ENCODE measurements at places on chromosomes 3 and 15.

DNA sequence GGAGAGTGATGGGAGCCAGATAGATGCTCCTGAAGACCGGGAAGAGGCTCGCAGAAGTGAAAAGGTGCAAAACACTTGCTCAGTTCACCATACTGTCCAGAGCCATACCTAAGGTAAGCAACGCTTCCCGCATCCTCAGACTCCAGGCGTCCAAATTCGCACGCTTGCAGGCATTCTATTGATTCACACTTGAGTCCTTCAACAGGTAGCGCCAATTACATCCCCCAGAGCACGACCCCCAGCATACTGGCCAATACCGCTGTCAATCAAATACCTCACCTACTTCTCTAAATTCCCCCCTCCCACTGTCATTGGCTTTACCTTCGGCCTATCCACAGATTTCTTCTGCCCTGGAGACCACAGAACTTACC lies 361 bp upstream of the STXBP5L start:
- DNase-seq: no peak

DNA sequence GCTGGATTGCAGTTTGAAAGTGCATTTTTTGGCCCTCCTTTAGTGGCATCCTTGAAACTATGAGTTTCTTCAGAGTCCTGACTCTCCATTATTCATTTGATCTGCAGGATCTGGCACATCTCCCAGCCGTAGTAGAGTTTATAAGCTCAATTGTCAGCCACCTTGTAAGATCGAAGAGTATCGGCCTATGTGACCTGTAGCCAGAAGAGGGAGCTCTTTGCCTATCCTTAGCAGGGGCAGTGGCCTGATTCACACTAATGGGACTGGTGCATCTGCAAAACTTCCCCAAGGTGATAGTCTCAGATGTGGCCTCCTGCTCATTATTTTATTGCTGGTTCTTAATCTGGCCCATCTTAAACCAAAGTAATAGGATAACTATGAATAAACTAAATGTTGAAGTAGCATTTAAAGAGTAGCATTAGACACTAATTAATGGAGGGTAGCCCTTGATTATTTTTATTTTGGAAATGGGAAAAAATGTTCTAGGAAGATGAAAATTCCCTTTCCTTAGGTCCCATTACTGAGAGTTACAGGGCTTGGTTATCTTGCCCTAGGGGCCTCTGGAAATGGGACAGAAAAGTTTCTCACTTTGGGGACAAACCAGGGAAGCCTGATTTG lies 21.2 kb downstream of the GCSAM start:
- DNase-seq: peak; percentile 82

DNA sequence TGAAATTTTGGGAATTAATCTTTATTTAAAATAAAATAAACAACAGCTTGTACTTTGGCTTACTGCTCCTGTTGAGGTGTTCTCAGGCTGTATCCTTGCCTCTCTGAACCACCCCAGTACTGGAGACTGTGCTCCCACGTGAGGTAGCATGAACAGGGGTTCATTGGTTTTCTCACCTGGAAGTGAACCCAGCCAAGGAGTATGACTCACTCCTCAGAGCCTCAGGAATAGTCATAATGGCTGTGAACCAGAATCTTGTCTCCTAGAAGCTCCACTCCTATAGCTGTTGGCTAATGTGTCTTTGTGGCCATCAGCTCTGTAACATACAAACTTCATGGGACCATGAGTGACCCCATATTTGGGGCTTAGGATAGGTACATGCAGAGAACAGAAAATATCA lies 122.5 kb upstream of the ST8SIA2 start:
- DNase-seq: no peak

- DNase-seq: peak; percentile 53
These were observed 55.9 kb downstream of the IFT80 start for GRCh38 chr3:160343132-160343531.

- DNase-seq: peak; percentile 8
These were observed 35.4 kb downstream of the FXR1 start for GRCh38 chr3:180947761-180948390.
